ENCODE measurements at places on chromosomes 4 and X.

DNA sequence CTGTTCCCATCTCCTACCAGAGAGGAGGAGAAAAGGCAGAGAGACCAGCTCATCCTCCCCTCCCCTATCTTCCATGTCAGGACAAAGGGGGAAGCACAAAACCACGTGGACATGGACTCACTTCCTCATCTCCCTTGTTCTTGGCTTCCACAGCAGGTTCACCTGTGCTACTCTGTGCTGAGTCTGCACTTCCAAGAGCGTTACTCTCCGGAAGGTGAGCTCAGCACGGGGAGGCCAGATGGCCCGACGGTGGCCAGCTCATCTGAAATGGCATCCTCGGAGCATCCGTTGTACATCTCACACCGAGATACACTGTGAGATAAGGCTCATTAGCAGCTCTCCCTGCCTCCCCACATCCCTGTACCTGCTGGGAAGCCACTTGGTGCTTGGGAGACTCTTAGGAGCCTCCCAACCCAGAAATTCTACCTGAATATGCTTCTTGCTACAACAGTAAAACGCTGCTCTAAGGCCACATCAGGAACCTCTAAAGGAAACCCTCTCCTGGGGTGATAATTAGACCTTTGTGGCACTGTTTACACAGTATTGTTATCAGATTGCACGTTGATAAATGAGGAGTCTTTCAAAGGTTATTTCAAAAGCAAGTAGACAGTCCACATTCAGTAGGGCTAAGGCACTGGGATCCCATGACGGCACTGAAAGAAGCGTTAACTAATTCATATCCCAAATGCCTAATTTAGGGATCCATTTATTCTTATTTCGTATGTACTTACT lies 19.4 kb downstream of the LGI2 start:
- no peak for DNase-seq

DNA sequence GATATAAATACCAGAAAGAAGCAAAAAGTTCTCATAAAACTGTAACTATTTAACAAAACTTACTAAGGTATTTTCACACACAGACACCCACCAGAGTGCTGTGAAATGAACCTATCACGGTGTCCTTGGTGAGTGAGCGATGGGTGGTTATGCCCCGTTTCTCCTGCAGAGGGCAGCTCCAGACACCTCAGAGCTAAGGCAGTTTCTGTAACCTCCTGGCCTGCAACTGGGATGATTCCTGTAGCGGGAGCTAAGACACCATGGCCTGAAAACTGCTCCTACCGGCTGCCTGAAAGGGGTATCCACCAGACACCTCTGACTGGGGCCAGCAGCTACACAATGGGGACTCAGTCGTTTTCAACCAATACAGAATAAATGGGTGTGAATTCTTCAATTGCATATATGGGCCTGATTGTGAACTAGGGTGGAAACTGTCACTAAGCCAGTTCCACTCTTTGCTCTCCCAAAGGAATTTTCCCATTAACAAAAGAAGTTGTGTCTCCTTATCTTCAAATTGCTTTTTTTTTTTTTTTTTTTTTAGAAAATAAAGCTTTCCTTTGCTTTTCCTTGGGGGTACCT lies 2375.8 kb upstream of the TENM3 start:
- DNase-seq, result peak; percentile 54

GRCh38 chrX:77060572-77060971 lies 386.6 kb upstream of the FGF16 start:
- DNase-seq, result no peak

DNA sequence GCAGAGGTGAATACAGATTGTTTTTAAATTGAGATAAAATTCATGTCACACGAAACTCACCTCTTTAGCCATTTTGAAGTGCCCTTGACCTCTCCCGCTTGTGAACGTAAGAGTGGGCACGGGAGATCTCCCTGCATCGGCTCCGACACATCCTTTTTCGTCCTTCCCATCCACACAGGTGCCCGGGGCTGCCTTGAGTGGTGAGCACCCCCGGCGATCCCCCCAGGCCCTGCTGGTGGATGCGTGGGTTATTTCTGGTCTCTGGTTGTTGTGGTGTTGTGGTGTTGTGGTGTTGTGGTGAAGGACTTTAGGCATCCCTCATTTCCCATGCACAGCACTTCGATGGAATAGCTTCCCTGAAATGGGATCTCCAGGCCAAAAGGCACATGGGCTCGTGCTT lies 46.1 kb downstream of the PSAPL1 start:
- DNase-seq, result peak; percentile 15

GRCh38 chrX:124925681-124926080 lies 394.0 kb upstream of the TEX13C start:
- DNase-seq, result no peak

DNA sequence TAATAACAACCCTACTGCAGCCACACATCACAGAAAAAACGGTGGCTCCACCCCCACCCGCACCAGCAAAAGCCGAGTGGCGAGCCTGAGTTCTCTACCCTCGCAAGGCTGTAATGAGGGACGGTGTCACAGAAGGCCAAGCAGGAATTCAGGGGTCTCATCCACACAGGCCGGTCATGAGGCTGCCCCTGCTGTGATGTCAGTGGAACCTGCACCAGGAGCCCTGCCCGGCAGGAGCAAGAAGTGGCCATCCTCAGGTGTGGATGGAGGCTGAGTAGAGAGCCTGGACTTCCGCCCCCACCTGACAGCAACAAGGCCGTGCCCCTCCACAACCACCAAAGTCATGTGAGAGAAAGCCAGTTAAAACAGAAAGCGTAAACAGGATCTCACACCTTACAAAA lies 20.6 kb downstream of the LYAR start:
- DNase-seq, result no peak

GRCh38 chrX:9324676-9325075 lies 140.2 kb upstream of the TBL1X start:
- DNase-seq, result no peak

GRCh38 chr4:107255596-107255995 lies 219.5 kb upstream of the DKK2 start:
- DNase-seq, result no peak

GRCh38 chr4:129344058-129344457 lies 248.1 kb downstream of the C4orf33 start:
- DNase-seq, result no peak

- DNase-seq, result no peak
Observed at GRCh38 chrX:119885554-119886428, 9.9 kb upstream of the AKAP14 start.

DNA sequence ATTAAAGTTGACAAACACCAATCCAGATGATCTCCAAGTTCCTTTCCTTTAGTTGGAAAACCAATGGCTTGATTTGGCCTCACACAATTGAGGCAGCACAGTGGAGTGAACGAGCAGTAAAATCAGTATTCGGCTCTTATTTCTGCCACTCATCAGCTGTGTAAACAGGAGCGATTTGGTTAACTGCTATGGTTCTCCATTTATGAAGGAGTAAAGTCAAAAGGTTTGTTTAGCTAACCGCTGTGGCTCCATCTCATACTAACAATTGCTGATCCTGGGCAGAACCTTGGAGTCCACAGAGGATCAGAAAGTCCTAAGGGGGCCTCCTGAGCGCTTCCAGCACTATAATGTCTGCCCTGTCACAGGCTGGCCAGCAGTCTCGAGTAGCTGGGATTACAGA lies 54.5 kb upstream of the EXOC1L start:
- DNase-seq, result no peak

- DNase-seq, result no peak
Observed at GRCh38 chrX:350148-350533, 31.5 kb upstream of the GTPBP6 start.

DNA sequence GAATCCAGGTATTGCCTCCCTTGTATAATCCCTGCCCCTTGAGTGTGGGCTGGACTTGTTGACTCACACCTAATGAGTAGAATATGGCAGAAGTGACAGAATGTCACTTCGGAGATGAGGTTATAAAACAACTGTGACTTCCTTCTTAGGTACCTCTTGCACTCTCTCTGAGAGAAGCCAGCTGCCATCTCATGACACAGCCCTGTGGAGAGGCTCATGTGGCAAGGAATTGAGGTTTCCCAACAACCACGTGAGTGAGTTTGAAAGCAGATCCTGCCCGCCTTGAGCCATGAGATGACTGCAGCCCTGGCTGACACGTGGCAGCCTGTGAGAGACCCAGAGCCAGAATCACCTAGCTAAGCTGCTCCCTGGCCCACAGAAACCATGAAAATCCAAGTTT lies 13.5 kb downstream of the ASB11 start:
- DNase-seq, result peak; percentile 50

- DNase-seq, result no peak
Observed at GRCh38 chr4:182062458-182062857, 180.7 kb upstream of the TENM3 start.

DNA sequence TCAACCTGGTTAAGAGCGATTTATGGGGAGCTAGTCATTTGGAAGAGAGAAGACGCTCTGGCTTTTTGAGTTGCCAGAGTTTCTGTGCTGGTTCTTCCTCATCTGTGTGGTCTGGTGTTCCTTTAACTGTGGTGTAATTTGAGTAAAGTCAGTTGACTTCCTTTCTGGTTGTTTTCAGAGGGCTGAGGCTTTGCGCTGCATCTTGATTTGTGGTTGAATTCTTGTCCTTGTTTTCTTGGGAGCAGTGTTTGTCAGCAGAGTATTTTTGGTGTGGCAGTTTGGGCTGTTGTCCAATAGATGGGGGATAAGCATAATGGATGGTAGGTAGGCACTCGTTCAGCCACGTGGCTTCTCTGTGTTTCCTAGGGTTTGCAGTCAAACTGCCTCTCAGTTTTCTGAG lies 2143.2 kb upstream of the TENM3 start:
- DNase-seq, result no peak

GRCh38 chrX:22803353-22803752 lies 196.4 kb upstream of the DDX53 start:
- no peak for DNase-seq

- DNase-seq, result no peak
Observed at GRCh38 chr4:40395166-40395900, 60.2 kb downstream of the CHRNA9 start.

GRCh38 chr4:132240081-132240480 lies 909.0 kb upstream of the PCDH10 start:
- DNase-seq, result no peak

DNA sequence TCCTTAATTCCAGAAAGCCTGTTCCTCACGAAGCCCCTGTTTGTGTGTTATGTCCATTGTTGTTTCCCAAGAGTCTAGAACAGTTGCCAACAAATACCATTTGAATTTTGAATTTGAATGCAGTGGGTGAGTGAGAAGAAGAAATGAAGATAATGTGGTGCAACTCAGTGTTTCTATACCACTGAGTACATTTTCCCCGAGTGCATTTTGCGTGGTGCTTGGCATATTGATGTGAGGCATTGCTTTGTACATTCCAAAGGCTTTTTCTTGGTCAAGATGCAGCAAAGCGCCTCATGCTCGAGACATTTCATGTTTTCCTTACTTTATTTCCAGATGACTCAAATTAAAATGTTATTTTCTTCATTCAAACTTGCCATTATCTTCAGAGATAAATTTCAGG lies 253.1 kb upstream of the RPS6KA3 start:
- no peak for DNase-seq

- DNase-seq, result no peak
Observed at GRCh38 chr4:159062381-159062780, 40.5 kb upstream of the RAPGEF2 start.

- no peak for DNase-seq
Observed at GRCh38 chrX:9233141-9233540, 199.2 kb upstream of the FAM9B start.

GRCh38 chrX:72271091-72271788 lies 5.8 kb downstream of the RPS4X start:
- DNase-seq, result no peak

DNA sequence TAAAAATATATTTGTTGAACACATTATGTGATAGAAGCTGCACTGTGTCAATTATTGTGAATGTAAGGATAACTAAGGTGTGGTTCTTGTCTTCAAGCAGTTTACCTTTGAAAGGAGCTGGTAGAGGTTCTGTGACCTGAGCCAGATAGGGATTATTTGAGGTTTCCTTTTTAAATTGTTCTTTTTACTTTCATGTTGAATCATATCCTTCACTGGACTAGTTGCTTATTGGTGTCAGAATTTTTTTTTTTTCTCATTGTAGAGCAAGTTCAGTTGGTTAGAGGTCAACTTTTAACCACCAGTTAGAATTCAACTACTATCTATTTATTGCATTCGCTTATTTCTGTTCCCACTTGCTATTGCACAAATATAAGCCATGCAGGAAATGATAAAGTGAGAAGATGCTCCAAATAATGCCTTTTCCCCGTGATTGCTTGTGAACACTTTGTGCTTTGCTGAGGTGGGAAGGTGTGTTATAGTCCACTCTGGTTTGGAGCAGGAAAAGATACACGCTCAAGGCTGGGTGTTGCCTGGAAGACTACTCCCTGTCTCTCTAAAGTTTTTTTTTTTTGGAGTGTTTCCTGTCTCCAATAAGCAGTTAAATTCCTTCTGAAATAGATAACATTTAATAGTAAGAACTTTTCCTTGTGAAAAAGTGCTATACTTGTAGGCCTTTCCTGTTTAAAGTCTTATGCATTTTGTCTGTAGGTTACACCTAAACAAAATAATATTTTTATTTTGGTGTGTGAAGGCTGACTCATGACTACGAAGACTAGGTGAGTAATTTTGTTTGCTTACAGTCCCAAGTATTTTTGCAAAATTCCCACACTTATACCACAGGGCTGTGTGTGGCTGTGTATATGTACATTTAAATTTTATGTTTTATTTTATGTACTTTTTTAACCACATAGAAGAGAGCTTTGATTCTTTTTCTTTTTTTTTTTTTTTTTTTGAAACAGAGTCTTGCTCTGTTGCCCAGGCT lies 83.8 kb upstream of the LCORL start:
- DNase-seq, result no peak

DNA sequence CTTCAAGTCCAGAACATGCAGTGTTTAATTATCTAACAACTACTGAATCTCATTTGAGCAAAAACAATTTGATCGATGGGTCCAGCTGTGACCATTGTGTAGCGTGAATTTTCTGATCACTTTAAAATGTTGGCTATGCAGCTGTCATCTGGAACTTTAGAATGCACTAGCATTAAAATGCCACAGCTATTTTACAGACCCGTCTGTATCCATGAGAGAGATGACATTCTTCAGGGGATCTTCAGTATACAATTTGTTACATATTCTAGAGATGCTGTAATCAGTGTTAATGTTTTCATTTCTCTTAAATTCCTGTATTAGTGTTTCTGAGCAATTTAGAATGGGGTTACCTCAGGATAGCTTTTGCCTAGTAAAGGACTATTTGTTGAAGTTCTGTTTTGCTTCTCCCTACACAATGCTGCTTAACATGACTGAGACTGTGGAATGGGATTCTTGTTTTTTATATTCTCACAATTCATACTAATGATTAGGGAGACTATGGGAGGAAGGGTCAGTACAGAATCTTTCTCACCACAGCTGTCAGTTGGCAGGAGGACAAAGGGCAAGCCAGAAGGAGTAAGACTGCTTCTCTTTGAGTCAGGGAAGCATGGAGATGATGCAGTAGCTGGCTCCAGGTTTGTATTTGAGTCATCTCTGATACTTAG lies 13.2 kb upstream of the CTSO start:
- DNase-seq, result no peak

GRCh38 chrX:23932046-23932445 lies 24.2 kb downstream of the CXorf58 start:
- DNase-seq, result no peak
